ENCODE measurements at places on chromosomes 3 and 15. TPM values are rescaled to one million over a fixed set of nuclear protein-coding genes. Genes with fewer than 3 reads are reported as not detected.

GRCh38 chr3:115397433-115397832 is 225.9 kb upstream of the GAP43 start:
- DNase-seq = no peak

The RBMS3 gene
- 77.6 TPM for total RNA-seq

- DNase-seq = no peak
These were observed 14.2 kb upstream of the RFT1 start for GRCh38 chr3:53144446-53144845.

The PPM1L gene
- 8.4 TPM for total RNA-seq

- no peak for DNase-seq
These were observed 14.6 kb upstream of the POLG start for GRCh38 chr15:89349206-89349558.

DNA sequence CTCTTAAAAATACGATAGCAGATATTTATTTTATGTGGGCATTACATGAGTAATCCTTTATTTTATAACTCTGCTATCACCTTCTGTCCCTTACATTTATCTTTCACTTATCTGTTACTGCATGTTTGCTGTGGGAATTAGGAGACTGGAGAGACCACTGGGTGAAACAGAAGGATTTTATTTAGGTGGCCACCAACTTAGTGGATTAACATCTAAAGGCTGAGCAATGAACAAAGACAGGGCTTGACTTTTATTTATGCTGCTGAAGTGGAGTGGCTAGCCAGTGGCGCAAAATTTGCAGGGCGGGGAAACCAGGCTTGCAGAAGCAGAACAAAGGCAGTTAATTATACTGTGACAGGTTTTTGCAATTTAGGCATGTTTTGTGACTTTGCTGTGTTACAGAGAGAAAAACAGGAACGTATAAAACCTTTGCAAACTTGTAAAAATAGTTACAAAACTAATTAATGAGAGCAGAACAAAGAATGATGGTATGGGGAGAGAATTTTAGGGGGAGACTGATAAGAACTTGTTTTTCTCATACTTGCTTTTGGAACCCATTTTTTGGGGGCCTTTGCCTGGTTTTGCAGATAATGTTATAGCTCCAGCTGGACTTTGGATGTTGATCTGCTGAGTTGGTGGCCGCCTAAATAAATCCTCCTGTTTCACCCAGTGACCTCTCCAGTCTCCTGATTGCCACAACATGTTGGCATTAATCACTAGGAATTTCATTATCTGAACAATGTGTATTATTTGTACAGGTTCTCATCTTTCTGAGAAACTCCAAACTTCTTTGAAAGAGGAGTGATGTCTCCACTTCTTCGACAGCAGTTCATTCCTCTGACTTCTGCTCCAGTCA is 18.0 kb downstream of the KLHL24 start:
- DNase-seq = no peak

The CSPG4 gene
- total RNA-seq = 2.8 TPM

DNA sequence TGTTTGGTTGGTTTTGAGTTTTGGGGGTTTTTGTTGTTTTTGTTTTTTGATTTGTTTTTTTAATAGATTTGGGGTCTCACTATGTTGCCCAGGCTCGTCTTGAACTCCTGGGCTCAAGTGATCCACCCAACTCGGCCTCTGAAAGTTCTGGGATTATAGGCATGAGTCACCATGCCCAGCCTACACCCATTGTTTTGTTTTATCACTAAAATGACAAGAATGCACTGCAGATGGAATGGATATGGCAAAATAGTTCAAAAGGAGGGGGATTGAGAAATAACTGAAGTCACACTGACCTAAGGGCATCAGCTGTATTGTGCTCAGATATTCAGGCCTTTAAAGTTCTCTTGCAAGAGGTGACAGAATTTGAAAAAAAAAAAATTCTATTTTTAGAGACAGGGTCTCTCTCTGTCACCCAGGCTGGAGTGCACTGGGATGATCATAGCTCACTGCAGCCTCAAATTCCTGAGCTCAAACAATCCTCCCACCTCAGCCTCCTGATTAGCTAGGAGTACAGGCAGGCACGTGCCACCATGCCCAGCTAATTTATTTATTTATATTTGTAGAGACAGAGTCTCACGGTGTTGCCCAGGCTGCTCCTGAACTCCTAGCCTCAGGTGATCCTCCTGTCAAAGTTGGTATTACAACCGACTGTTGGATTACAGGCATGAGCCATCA is 4.4 kb upstream of the RASA2 start:
- no peak for DNase-seq

GRCh38 chr3:105448338-105448982 is 81.8 kb downstream of the ALCAM start:
- DNase-seq = no peak
